ENCODE measurements at places on chromosomes 3 and 15. TPM values are rescaled to one million over a fixed set of nuclear protein-coding genes. Genes with fewer than 3 reads are reported as not detected.
A peak's percentile ranks its signal among the peaks of the same experiment; 100 is the strongest.

- H3K27ac ChIP-seq = no peak overlapping the region
- H3K4me1 ChIP-seq = no peaks in the 10 kb centered on the region
- no peak overlapping the region for H3K4me3 ChIP-seq
- H3K27me3 ChIP-seq = no peaks in the 10 kb centered on the region
- DNase-seq = no peak
Measured at GRCh38 chr3:60585918-60586317, 665.3 kb downstream of the FHIT start.

DNA sequence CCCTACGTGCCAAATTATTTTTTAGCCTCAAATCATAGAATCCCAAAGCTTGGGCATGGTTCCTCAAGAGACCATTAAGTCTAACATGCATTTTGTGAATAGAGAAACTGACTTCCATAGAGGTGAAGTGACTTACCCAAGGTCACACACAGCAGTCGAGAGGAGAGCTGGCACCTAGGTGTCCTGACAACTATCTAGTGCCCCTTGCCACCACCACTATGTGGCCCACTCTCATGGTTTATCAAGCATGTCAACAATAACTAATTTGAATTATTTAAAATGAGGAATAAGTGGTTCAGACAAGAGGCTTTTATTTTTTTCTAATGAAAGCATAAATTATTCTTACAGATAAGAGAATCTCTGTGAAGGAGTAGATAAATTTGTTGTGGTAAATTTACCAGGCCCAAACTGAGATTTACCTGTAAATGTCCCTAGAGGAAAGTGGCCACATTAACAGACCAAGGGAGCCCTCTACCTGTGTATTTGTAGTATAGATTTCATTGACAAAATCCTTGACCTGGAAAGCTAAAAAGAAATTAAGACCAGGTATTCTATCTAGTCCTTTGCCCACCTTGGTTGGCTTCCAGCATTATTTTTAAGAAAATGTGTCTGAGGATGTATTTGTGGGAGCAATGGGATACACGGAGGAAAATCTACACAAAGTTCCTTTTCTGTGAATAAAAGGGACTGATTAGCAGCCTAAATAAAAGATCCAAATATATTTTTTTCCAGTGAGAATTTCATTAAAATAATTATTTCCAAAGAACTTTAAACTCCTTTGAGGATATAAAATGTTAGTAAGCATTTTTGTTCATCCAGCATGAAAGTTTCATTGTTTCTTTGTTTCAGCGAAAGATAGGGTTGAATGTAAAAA is 49.1 kb downstream of the IQCH start:
- no peaks in the 10 kb centered on the region for H3K36me3 ChIP-seq
- no peak overlapping the region for H3K27ac ChIP-seq
- H3K4me1 ChIP-seq = no peaks in the 10 kb centered on the region
- no peak for DNase-seq
- no peaks in the 10 kb centered on the region for H3K27me3 ChIP-seq
- H3K4me3 ChIP-seq = no peak overlapping the region

DNA sequence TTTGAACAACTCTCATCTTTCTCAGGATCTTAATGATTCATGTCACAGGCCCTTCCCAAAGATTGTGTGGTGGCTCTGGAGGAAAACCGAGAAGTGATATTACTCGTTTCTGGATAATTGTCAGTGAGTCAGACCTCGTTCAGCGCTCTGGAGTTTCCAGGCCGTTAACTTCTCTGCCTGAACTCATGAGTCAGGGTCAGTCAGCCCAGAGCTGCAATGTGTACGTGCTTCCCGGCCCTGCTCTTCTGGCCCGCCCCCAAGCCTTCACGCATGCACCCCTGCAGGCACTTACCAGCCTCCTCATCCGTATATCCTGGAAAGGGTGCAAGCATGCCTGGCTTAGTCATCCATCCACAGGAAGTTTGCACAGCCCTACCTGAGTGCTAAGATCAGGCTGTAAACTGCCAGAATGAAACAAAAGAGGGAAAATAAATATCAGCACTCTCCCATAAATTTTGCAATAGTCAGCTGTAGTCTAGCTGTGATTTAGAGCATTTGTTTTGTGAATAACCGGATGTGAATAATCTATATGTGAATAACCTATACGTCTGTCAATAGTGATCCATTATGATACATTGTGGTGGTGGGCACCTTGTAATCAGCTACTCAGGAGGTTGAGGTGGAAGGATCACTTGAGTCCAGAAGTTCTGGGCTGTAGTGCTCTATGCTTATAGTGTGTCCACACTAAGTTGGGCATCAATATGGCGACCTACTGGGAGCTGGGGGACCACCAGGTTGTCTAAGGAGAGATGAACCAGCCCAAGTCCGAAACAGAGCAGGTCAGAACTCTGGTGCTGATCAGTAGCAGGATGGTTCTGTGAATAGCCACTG is 35.3 kb upstream of the SEMA4B start:
- peaks cover 9% of the 10 kb centered on the region for H3K4me1 ChIP-seq
- H3K27me3 ChIP-seq = no peaks in the 10 kb centered on the region
- no peaks in the 10 kb centered on the region for H3K36me3 ChIP-seq
- H3K4me3 ChIP-seq = no peak overlapping the region

GRCh38 chr15:55673287-55673686 is 69.7 kb downstream of the PRTG start:
- no peak for DNase-seq
- peaks cover 13% of the 10 kb centered on the region for H3K4me1 ChIP-seq
- H3K27me3 ChIP-seq = no peaks in the 10 kb centered on the region

The IREB2 gene
- 87.4 TPM for total RNA-seq

DNA sequence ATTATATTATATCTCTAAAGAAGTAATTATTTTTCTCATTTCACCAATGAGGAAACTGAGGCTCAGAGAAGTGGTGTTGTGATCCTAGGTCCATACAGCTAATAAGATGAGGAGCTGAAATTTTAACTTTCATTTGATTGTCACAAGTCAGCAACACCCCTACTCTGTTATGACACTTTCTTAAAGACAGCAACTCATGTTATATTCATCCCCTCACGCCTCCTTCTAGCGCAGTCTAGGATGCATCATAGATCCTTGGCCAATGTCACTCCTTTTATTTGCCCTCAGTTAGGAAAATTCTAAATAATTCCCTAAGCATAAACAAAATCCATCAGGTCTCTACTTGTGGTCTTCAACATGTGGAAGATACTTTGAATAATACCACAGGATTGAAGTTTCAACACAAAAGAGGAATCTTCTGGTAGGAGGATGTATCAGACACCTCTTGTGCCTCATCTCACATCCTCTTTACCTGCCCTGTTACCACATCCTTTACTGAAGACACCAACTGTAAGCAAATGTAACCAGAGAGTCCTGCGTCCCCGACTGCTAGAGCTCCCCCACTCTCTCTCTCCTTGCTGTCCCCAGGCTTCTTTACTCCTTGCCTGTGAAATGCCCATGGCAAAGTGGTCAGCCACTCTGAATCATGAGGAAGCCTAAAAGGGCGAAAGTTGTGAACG is 53.7 kb downstream of the TRIM42 start:
- H3K4me3 ChIP-seq = no peak overlapping the region
- H3K36me3 ChIP-seq = no peaks in the 10 kb centered on the region
- H3K4me1 ChIP-seq = peaks cover 15% of the 10 kb centered on the region
- no peak overlapping the region for H3K27ac ChIP-seq
- no peak for DNase-seq
- no peaks in the 10 kb centered on the region for H3K27me3 ChIP-seq

DNA sequence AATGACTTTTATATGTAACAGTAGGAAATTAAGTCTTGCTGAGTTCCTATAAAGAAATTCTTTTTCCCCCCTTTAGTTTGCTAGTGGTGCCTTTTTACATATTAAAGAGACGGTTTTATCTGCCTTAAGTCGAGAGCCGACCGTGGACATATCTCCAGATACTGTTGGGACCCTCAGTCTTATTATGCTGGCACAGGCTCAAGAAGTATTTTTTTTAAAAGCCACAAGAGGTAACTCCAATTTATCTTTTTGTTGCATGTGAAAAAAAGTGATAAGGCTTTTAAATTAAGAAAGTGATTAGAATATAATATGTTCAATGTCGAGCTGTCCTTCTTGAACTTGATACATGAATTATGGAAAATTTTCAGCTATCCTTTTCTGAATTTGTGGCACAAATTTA is 26.7 kb downstream of the PDCD6IP start:
- no peak for DNase-seq
- no peak overlapping the region for H3K27ac ChIP-seq
- H3K4me3 ChIP-seq = no peak overlapping the region

DNA sequence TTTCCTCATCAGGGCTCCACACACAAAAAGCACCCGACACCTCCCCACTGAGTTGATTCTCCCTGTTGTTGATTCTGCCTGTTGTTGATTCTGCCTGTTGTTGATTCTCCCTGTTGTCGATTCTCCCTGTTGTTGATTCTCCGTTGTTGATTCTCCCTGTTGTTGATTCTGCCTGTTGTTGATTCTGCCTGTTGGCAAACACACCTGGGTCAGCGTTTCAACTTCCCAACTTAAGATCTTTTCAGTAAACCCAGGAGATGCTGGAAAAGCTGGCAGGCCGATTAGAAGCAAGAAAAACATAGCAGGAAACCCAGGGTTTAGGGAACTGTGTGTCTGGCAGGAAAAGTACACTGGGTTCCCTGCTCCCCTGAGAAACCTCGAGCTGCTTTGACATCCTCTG is 47.9 kb downstream of the TNK2 start:
- no peaks in the 10 kb centered on the region for H3K36me3 ChIP-seq
- peaks cover 8% of the 10 kb centered on the region for H3K27me3 ChIP-seq
- H3K27ac ChIP-seq = no peak overlapping the region
- no peak overlapping the region for H3K4me3 ChIP-seq
- no peak for DNase-seq
- peaks cover 12% of the 10 kb centered on the region for H3K4me1 ChIP-seq

DNA sequence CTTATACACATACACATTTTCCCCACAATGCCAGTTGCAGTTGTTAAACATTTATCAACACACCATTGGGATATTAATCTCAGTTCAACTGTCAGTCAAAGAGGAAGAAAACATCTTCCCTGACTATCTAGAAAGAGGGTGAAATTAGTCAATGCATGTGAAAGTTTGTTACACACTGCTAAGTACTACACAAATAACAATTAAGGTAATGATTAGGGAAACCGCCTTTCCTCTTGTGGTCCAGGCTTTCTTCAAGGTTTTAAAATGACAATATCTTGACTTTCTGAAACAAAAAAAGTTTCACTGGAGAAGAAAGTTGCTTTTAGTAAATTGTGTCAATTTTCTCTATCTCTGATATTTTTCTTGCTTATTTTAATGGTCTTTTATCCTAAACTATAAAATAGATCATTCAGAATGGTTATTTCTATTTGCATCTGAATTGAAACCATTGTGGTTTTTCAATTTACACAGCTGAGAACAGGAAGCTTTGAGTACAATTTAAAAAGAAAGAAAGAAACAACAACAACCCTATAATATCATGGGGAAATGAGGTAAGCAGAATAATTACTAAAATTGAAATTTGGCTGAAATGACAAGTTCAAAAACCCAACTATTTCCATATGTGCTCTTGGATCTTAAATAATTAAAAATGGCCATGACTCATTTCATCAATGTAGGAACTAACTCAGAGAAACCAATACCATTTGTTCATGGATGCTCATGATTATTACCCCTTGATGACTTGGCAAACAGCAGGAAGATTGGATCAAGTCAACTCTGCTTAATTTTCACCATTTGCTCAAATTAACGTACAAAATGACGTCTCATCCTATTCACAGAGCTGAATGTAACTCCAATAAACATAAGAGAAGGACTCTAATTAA is 31.7 kb downstream of the GPR149 start:
- H3K27ac ChIP-seq = no peak overlapping the region
- DNase-seq = no peak
- no peaks in the 10 kb centered on the region for H3K4me1 ChIP-seq

The DGKG gene
- total RNA-seq = 0.17 TPM

The MUC20 gene
- 5.0 TPM for total RNA-seq

- no peaks in the 10 kb centered on the region for H3K36me3 ChIP-seq
- no peaks in the 10 kb centered on the region for H3K4me1 ChIP-seq
- H3K4me3 ChIP-seq = no peak overlapping the region
Measured at GRCh38 chr3:106006001-106006400, 137.2 kb upstream of the CBLB start.

The TIMP4 gene
- total RNA-seq = not detected

- no peak overlapping the region for H3K4me3 ChIP-seq
- peaks cover 11% of the 10 kb centered on the region for H3K4me1 ChIP-seq
- H3K36me3 ChIP-seq = no peaks in the 10 kb centered on the region
- H3K27ac ChIP-seq = no peak overlapping the region
- DNase-seq = no peak
Measured at GRCh38 chr15:86620641-86621349, 541.1 kb downstream of the AGBL1 start.

- no peaks in the 10 kb centered on the region for H3K36me3 ChIP-seq
- peaks cover 4% of the 10 kb centered on the region for H3K4me1 ChIP-seq
- H3K27me3 ChIP-seq = no peaks in the 10 kb centered on the region
- no peak for DNase-seq
- H3K27ac ChIP-seq = no peak overlapping the region
Measured at GRCh38 chr3:103787164-103787871, 1352.5 kb downstream of the ZPLD1 start.

DNA sequence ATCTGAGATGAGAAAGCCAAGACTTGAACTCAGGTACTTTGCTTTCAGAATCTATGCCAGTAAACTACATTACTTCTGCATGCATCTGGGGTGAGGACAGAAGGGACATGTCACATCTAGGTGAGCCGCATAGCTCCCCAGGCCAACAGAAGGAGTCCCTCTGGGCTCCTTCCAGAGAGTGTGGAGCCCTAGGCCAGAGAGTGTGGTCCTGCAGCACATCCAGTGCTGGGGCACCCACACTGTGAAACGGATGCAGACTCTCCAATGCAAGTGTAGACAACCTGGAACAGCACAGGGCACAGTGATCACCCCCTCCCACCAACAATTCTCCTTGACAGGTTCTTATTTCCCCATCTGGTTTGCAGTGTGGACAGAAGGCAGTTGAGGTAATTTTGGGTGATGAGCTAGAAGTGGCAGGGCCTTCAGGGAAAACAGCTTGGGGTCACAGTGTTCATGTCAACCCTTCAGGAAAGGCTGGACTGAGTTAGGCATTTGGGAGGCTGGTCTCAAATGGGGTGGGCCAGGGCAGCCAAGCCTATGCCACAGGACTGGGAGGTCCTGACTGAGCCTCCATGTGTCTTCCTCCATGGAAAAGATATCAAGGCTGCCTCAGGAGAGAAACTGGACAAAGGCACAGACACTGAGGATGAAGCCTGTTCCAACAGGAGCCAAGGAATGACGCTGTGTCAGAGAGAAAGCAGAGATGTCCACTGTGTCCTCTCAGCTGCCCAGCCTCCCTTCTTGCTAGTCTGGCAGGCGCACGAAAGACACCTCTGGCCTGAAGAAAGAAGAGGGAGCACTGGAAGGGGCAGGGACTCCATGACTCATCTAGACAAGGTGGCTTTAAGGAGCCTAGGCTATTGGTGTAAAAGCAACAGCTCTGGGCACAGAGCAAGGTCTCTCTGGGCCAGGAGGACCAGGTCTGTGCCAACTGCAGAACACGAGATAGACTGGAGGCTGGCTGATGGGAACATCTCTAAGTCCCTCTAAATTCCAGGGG is 1.7 kb downstream of the PLCD1 start:
- peaks cover 2% of the 10 kb centered on the region for H3K36me3 ChIP-seq
- DNase-seq = no peak
- peaks cover 17% of the 10 kb centered on the region for H3K4me1 ChIP-seq
- H3K4me3 ChIP-seq = peak overlapping the region; percentile 71

The HRH1 gene
- total RNA-seq = not detected
